ENCODE measurements at places on chromosomes 13 and 19.

- DNase-seq, result no peak
Observed at GRCh38 chr19:40277356-40278059, 7.6 kb downstream of the AKT2 start.

DNA sequence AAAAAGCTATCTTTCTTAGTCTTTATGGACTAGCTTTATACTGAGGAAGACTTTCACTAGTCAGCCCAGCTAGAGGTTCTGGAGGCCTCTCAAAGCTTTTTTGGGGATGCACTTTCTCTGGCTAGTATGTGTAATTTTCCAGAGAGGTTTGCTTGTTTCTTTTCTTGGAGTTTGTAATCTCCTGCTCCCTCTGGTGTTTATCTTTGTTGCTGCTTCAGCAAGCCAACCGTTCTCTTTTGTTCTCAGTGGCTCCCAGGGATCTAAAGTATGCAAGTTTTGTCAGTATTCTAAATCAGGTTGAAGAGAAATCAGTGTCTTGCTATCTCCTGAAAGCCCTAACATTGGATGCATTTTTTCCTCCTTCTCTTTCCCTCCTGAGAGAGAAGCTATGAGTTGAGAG lies 121.1 kb upstream of the MYO16 start:
- no peak for DNase-seq

GRCh38 chr13:102294407-102295018 lies 107.3 kb downstream of the FGF14 start:
- no peak for DNase-seq

- DNase-seq, result no peak
Observed at GRCh38 chr19:54551293-54551692, 22.3 kb upstream of the LILRA2 start.

- DNase-seq, result no peak
Observed at GRCh38 chr19:28936001-28936400, 276.9 kb downstream of the UQCRFS1 start.

GRCh38 chr13:97310809-97311436 lies 88.8 kb downstream of the MBNL2 start:
- no peak for DNase-seq

- no peak for DNase-seq
Observed at GRCh38 chr13:114049626-114050101, 75.8 kb upstream of the C13orf46 start.

- DNase-seq, result no peak
Observed at GRCh38 chr13:43265028-43265427, 241.6 kb downstream of the DNAJC15 start.

GRCh38 chr19:30318261-30318660 lies 53.9 kb upstream of the ZNF536 start:
- DNase-seq, result no peak

- no peak for DNase-seq
Observed at GRCh38 chr19:31141301-31141700, 207.9 kb downstream of the TSHZ3 start.

- peak; percentile 13 for DNase-seq
Observed at GRCh38 chr19:47514151-47514868, 553 bp downstream of the NAPA start.

DNA sequence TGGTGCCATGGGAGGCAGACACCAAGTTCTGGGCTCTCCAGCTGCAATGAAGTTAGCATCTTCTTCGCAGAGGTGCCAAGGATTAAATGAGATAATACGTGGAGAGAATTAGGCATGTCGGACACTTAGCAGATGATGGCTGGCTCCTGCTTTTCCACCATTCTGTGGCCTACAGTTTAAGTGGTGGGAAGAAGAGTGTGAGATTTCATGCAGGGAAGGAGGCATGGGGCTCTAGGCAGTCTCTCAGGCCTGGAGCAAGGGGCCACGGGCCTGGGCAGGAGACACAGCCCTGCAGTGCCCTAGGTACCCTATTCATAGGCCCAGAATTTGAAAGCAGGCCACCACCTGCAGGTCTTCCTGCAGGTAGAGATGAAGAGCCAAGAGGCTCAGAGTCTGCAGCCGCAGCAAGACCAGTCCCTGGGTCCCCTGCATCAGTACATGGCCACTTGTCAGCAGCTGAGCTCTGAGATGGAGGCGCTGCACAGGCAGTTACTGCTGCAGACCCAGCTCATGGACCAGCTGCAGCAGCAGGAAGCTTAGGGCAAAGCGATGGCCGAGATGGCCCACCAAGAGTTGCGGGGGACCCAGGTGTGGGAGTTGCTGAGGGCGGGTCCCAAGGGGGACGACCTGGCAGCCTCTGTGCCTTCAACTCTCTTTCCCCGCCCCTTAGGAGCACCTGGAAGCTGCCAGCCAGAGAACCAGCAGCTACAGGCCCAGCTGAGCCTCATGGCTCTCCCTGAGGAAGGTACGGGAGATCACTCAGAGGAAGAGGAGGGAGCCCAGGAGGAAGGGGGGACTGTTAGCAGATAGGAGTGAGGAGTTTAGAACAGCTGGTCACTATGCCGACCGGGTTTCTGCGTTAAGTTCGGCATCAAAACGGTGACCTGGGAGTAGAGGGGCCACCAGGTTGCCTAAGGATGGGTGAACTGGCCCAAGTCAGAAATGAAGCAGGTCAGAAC lies 33.2 kb upstream of the ZNF492 start:
- DNase-seq, result no peak

DNA sequence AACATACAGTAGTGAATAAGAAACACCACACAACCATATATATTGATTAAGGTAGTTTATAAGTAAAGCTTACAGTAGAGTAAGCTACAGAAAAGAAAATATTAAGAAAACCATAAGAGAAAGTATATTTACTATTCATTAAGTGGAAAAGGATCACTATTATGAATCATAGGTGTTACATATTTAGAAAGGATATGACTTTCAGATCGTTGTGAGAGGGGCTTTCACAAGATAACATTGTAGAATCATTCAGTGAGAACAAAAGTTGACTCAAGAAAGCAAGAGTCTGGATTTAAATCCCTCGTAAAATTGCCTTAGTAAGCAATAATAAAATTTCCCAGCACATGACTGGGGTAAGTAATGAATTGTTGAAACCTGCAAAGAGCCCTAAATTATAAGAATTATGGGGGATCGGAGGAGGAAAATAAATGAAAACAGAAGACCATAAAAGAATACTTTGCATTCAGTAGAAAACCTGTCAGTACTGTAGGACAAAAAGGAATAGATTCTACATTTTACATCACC lies 6.0 kb downstream of the UFM1 start:
- no peak for DNase-seq

GRCh38 chr13:87777387-87777786 lies 106.2 kb downstream of the SLITRK5 start:
- no peak for DNase-seq

- DNase-seq, result no peak
Observed at GRCh38 chr13:46982856-46983582, 86.2 kb upstream of the HTR2A start.

DNA sequence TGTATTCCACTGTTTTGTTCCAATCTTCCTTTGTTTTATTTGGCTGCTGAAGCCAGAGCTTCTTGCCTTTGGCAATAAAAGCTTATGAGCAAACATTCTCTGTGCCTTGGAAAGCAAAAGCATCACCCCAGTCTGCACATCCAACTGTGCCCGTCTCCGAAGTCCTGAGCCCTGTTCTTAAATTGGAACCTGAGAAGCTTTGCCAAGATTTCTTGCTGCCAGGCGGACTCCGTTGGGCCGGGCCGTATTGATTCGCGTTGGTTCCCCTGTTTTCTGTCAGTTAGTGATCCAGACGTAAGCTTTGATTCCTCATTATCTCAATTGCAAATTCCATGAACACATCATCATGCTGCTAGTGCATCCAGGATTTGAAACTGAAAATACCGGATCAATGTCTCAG lies 793.0 kb downstream of the OLFM4 start:
- no peak for DNase-seq

GRCh38 chr13:31538067-31539042 lies 201.0 kb upstream of the RXFP2 start:
- peak; percentile 41 for DNase-seq

DNA sequence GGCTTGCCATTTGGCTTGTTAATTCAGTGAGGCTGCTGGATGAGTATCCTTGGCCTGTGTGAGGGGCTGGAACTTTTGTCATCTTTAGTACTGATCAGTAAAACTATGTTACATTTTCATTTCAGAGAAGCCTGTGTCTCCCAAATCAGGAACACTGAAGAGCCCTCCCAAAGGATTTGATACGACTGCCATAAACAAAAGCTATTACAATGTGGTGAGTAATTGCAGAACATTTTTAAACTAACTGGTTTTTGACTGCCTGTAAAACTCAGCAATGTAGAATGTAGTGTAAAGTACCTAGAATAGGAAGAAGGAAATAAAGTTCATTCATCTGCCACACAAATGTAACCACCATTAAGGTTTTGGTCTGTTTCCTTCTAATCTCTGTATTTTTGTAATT lies 87.4 kb upstream of the TEX29 start:
- DNase-seq, result no peak

GRCh38 chr13:75857291-75857690 lies 221.2 kb downstream of the LMO7 start:
- no peak for DNase-seq

GRCh38 chr13:63605962-63606361 lies 2190.3 kb upstream of the PCDH20 start:
- DNase-seq, result no peak

GRCh38 chr19:919199-920050 lies 2.3 kb downstream of the KISS1R start:
- no peak for DNase-seq

DNA sequence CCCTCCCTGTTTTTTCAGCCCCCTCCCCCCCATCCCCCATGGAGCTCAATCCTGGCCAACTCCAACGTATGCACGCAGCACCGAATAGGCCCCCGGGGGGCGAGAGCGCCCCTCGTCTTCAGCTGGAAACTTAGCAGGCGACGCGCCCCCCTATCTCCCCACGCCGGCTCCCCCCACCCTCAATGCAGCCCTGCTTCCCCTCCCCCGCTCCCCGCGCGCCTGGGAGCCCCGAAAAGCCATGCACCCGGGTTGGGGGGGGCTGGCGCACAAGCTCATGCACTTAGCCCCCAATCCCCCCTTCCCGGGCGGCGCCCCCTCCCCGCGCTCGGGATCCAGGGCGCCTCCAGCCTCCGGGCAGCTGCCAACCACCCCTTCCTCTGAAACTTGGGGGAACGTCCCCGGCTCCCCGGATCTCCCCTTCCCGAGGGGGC lies 508 bp downstream of the ZBTB7A start:
- DNase-seq, result no peak

DNA sequence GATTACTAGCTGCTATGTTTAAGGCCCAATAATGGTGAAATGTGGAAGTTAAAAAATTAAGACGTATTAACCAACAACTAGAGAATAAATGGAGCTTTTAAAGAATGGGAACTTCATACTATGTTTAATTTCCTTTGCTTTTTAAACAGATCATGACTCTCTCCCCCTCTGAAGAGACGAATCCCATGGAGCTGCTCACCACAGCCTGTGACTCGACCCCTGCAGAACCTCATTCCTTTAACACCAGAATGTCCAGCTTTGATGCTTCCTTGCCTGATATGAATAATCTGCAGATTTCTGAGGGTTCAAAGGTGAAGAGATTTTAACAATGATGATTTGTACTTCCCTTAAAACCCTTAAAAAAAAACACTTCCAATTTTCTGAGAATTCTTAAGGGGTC lies 53.0 kb downstream of the ZAR1L start:
- DNase-seq, result no peak

GRCh38 chr13:52405767-52406494 lies at the start of gene THSD1:
TSS of gene THSD1 (minus strand) at chr13:52406172. CDS start at chr13:52402600, 3,572 bp downstream.
- DNase-seq, result peak; percentile 85

- no peak for DNase-seq
Observed at GRCh38 chr13:25796474-25796873, 255.3 kb downstream of the SHISA2 start.

DNA sequence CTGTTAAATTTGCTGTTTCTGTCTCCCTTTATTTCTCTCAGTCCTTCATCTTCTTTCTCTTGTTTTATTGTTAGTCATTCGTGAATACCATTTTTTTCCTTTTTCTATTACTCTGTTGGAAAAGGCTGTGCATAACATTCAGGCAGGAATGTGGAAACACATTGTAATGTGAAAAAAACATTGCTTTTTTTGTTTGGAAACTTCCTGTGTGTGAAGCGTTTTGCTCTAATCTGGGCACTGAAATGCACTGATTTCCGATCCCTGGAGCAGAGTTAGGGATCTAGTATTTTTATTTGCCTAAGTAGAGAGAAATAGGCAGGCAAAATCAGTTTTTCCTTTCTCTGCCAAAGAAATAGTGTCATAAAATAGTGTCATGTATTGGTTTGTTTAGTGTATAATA lies 155.5 kb downstream of the PCCA start:
- no peak for DNase-seq

DNA sequence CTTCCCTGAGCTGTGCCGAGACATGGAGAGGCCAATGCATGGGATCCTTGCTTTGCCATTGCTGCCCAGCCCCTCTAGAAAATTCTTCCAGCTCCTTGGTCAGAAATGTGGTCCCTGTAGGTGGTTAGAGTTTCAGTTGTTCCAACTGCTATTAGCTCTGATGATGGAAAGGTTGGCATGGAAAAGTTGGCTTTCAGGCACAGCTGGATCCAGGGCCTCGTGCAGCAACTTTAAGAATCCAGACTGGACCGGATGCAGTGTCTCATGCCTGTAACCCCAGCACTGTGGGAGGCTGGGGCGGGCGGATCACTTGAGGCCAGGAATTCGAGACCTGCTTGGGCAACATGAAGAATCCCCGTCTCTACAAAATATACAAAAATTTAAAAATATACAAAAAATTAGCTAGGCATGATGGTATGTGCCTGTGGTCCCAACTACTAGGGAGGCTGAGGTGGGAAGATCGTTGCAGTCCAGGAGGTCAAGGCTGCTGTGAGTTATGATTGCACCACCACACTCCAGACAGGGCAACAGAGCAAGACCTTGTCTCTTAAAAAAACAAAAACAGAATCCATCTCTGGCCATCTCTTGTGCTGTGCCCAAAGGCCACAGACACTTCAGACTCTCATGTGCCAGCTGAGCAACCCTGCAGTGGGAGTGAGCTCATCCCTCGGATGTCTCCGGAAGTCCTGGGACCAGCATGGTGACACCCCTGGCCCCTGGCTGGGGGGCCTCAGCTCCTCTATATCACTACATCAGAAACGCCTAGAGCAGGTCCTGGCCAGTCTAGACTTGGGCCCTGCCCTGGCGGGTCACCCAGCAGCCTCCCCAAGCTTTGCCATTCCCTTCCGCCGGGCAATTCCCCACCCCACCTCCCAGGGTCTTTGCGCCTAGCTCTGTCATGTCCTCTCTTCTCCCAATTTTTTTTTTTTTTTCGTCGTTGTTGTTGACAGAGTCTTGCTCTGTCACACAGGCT lies 16.8 kb downstream of the MEX3D start:
- peak; percentile 23 for DNase-seq
